ENCODE measurements at places on chromosomes 1 and 21.
A peak's percentile ranks its signal among the peaks of the same experiment; 100 is the strongest.

DNA sequence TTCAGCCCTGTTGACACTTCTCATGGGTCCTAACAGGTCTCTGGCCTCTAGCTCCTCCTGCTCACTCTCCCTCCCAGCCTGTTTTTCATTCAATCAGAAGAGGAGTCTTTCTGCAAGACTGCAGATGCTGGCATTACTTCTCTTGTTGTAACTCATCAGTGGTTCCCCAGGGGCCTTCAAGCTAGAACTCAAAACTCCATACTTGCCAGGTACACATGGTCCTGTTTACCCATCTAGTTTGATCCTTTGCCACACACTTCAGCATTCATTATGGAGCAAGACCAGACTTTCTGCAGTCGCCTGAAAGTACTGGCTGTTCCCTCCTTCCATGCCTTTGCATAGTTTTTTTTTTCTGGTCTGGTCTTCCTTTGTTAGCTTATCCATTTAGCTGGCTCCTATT is 47.9 kb downstream of the SERBP1 start:
- peak; percentile 78 for DNase-seq

GRCh38 chr1:20150326-20150705 is 11.2 kb downstream of the PLA2G2F start:
- DNase-seq, result no peak

DNA sequence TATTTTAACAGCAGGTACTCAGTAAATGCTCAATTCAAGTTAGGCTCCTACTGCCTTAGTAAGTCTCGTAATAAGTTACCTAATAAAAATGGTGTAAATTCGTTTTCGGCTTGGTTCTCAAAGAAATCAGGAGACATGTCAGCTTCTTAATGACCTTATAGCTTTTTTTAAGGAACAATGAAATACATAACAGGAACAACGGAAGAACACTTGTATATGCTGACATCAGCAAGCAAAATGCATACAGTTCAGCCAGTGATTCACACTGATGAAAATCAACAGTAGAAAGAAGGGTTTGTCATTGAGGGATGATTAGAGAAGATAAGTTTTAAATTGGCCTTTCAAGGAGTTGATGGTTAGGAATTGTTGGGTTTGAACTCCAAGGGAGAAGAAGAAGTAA is 13.3 kb downstream of the RPTN start:
- no peak for DNase-seq

DNA sequence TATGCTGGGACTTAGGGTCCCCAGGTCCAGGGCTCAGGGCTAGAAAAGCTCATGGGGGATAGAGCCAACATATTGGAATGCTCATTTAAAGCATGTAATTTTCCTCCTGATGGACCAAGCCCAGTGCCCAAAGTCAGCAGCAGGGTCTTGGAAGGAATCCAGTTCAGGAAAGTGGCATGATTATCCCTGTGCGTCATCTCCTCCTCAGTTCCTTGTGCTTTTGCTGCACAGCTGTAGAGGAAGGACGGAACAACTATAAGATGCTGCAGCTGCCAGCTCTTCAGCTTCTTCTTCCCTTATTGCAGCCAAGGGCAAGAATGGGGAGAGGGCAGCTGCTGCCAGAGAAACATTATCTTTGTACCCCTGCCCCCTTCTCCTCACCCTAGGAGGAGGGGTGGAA is 58.4 kb downstream of the OVGP1 start:
- no peak for DNase-seq

- no peak for DNase-seq
Measured at GRCh38 chr21:44927587-44928461, 7.1 kb upstream of the ITGB2 start.

DNA sequence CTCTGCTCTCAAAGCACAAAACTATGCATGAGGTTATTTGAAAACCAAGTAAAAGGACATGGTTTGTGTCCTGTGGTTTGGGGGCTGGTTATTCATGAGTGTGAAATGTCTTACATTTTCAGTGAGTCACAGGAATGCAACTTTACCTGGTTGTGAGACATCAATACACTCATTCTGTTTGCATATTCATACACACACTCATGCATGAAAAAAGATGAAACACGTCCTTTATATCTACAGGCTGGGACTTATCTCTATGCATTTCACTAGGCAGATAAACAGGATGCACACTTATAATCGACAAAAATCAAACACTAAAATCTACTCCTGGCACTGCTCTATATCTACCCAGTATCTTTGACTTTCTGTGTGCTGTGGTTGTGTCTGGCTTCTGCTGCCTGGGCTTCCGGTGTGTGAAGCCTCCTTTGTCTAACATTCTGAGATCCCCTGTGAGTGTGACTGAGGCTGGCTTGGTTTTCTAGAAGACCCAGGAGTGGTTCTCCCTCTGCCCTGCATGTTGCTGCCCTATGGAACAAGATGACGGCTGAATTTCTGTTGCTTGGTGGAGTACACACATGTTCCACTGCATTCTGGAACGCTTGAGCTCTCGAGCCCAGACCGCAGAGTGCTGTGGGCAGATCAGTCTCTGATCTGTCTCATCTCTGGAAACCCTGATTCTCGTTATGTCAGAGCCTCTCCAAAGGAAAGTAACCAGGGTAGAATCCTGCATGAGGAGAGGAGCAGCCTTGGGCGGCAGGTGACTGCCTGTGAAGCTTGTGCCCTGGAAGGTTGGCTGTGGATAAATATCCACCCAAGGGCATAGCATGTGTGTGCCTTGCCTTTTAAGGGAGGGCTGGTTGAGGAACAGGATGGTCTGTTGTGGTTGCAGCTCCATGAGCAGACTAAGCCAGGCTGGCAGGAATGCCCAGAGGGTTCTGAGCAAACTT is 19.7 kb upstream of the FASLG start:
- no peak for DNase-seq

DNA sequence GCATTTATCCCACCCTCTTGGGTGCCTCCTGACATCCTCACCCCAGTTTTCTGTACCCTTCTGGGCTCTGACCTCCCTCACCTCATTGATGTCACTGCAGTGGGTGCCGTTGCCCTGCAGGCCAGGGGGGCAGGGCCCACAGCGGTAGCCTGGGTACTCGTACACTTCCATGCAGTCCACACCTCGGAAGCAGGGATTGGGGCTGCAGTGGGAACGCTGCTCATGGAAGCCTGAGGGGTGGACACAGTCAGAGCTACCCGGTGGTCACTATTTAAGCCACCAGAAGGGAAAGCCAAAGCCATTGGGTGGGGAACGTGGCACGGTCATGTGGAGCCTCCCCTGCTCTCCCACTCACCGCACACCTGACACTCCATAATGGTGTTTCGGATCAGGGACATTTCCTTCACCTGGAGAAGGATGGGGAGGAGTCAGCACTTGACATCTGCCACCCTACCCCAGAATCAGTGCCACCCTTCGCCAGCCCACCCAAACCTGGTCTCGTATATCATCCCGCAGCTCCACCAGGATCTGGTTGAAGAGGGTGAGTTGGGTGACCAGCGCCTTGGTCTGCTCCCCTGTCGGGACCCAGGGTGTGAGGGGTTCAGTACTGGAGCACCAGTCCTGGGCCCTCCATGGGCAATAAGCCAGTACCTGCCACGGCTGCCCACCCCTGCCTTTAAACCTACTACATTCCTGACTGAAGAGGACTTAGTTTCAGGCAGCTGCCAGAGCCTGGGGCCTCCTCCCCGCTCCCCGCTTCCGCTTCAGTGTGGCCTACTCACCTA is 4.8 kb downstream of the THBS3 start:
- DNase-seq, result no peak

- DNase-seq, result no peak
Measured at GRCh38 chr1:221991221-221991620, 249.3 kb upstream of the DUSP10 start.

DNA sequence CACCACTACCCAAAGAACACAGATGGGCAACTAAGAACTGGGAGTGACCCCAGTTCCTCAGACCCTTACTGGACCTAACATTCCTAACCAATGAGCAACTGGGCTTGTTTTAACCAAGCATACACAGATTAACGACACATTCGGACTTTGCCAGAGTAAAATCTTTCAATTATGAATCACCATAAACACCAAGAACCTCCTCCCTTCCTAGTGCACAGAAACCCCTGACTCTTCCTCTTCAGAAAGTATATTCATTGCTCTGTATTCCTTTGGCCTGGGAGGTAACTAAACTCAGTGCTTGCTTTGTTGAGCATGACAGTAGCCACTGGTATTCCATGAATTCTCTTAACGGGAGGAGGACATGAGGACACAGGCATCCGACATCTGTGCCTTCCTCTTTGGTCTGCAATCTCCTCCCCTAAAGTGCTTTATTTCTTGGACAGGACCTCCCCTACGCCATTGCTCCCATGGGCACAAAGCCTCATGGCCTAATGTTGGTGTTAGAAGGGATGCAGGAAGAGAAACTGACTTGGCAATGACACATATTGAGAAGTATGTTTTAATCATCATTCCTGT is 42.7 kb downstream of the SEC16B start:
- no peak for DNase-seq

DNA sequence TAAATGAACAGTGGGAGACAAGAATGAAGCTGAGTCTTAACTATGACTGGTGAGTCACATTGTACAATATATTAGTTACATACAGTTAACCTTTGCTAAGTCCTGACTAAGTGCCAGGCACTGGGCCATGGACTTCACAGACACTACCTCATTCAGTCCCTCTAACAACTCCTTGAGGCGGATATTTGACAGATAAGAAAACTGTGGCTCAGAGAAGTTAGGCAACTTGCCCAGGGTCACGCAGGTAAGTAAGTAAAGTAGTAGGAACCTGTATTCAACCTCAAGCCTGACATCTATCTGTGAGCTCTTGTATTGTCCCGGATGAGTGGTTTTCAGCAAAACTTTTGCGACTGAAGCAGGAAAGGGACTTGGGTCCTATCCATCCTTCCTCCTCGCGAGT is 62.1 kb downstream of the GNG12 start:
- no peak for DNase-seq

- DNase-seq, result no peak
Measured at GRCh38 chr1:222547944-222548671, at the start of gene HHIPL2. Gene HHIPL2 (minus strand): TSS chr1:222548104. CDS start chr1:222548044, 60 bp downstream.

GRCh38 chr1:10854856-10855459 is 58.5 kb upstream of the CASZ1 start:
- no peak for DNase-seq

DNA sequence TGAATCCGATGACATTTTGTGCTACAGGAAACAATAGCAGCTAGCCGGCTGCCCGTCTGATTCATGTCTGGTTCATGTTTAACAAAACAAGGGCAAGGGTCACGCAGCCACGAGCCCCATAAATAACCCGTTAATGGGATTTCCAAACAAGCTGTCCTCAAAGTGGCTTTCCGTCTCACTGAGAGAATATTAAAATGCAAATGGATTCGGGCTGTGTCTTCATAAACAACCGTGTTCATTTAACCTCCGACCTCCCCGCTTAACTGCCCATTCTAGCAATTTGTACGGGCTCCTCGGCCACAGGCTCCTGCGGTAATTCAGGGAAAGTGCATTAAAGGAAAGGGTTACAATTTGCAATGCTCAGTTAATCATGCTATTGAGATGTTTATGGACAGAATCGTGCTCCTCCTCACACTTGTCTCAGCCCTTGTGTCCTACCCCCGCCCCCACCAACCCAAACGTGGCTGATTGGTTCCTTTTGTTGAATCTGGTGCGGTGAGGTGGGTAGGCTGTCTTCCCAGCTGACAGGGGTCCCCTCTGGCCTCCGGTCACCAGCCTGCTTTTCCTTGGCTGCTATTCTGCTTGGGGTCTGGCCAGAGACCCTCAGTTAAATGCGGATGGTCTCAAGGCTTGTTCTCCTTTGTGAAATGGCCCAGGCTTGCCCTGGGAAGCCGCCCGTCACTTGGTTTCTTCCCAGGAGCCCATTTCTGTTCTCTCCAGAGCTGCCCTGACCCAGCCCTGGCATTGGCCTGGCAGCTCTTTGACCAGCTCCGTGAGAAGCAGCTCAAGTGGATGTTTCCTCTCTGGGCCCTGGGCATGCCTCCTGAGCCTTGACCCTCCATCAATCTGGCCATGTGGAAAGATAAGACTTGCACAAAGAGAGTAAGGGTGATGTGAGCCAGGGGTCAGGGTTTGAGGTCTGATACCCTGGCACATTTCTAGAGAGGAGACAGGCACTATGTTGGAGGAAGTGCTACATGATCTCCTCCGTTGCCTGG is 200.7 kb upstream of the POU3F1 start:
- DNase-seq, result no peak

- DNase-seq, result no peak
Measured at GRCh38 chr1:100642826-100643225, 76.7 kb upstream of the VCAM1 start.

DNA sequence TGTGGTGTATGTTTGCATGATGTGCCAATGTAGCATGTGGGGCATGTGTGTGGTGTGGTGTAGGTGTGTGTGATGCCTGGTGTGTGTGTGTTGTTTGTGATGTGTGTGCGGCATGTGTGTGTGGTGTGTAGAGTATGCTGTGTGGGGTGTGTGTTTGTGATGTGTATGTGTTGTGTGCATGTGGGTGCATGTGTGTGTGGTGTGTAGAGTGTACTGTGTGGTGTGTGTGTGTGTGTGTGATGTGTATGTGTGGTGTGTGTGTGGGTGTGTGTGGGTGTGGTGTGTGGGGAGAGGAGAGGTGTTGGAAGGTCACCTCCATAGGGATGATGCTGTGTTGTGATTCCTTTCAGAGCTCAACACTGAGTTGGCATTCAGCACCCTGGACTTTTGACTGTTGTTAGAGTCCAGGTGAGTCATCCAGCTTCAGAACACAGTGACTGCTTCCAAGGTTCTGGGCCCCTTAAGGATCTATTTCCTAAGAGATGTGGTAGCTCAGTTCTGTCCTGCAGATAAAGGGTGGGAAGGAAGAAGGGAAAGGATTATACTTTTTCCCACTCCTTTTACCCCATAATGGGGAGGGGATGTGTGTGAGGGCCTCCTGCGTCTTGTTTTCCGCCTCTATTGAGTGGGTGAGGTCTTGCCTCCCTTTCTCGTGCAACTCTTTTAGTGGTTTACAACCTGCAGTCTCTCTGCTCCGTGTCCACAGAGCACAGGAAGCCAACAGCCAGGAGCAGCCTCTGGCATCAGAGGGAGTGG is 47.6 kb downstream of the RHOU start:
- no peak for DNase-seq

- no peak for DNase-seq
Measured at GRCh38 chr1:214650664-214651063, 47.7 kb downstream of the CENPF start.

GRCh38 chr1:92366040-92366395 is 67.2 kb downstream of the RPAP2 start:
- DNase-seq, result no peak

GRCh38 chr1:36389999-36390398 is 4.3 kb upstream of the STK40 start:
- DNase-seq, result no peak

GRCh38 chr1:18536356-18536755 is 55.6 kb downstream of the KLHDC7A start:
- no peak for DNase-seq

DNA sequence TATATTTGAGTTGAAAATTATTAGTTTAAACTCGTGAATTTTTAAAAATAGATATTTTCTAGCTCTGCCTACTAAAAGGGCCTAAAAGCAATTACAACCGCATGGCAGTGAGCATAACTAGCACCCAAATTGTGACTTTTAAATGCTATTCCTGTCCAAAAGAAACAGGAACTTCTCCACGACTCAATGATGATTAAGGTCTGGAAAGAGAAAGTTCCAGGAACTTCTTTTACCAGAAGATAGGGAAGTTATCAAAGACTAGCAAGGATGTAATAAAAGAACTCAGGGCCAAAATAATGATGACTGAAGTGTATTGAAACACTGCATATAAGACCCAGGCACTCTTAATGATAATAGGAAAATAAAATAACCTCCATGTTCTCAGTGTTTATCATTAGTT is 313.0 kb downstream of the PLPP3 start:
- DNase-seq, result no peak

- no peak for DNase-seq
Measured at GRCh38 chr21:35510957-35511695, 462.0 kb upstream of the RUNX1 start.
